ENCODE measurements at places on chromosomes 12 and 14.
A peak's percentile ranks its signal among the peaks of the same experiment; 100 is the strongest.

GRCh38 chr12:93173178-93173957 lies 204.4 kb upstream of the NUDT4 start:
- no peak for DNase-seq

- DNase-seq = no peak
Measured at GRCh38 chr14:21534576-21534975, 8.4 kb upstream of the SALL2 start.

GRCh38 chr12:105820429-105821125 lies 318.2 kb downstream of the NUAK1 start:
- DNase-seq = no peak

DNA sequence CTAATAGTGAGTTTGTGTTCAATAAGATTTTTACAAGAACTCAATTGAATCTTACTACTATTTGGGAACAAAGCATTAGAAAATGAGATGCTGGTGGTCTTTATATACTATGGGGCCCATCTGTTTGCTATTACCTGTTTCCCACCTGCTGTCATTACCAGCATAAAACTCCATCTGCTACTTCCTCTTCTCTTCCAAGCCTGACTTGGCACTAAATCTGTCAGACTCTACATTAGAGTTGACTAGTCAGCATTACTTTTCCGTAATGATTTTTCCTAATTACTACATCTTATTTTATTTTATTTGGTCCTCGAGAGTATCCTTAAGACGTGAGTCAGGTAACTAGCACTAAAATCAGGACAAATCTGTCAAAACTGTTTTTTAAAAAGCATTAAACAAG lies 68.1 kb upstream of the KRR1 start:
- no peak for DNase-seq

- no peak for DNase-seq
Measured at GRCh38 chr12:26580619-26581018, 252.4 kb downstream of the ITPR2 start.

GRCh38 chr12:98416845-98417244 lies 98.5 kb upstream of the TMPO start:
- no peak for DNase-seq

GRCh38 chr14:72183631-72184030 lies 251.4 kb downstream of the RGS6 start:
- no peak for DNase-seq

DNA sequence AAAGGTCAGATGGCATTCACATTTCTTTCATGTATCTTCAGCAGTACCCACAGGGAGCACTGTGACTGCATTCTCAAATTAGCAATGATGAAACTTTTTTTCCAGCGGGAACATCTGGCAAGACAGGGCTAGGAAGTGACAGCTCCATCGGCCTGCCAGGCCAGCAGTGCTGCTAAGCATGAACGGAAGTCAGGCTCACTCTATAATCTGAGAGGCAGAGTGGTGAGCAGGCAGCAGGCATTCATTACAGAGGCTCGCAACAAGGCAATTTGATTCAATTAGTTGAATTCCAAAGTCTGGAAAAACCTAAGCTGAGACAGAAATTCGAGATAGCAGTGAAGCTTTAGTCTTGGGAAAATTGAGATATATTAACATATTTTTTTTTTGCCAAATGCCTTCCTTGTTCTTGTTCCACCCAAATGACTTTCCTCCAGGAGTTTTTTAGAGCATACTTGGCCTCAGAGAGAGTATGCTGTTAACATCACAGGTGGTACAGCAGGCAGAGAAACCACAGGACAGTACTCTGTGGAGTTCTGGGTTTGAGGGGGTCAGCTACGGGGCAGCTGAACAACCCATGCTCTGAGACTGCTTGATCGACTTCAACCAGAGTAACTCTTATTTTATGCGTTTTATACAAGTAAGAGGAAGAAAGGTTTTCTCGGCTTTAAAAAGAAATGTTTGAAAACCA lies 414.9 kb downstream of the APAF1 start:
- no peak for DNase-seq

DNA sequence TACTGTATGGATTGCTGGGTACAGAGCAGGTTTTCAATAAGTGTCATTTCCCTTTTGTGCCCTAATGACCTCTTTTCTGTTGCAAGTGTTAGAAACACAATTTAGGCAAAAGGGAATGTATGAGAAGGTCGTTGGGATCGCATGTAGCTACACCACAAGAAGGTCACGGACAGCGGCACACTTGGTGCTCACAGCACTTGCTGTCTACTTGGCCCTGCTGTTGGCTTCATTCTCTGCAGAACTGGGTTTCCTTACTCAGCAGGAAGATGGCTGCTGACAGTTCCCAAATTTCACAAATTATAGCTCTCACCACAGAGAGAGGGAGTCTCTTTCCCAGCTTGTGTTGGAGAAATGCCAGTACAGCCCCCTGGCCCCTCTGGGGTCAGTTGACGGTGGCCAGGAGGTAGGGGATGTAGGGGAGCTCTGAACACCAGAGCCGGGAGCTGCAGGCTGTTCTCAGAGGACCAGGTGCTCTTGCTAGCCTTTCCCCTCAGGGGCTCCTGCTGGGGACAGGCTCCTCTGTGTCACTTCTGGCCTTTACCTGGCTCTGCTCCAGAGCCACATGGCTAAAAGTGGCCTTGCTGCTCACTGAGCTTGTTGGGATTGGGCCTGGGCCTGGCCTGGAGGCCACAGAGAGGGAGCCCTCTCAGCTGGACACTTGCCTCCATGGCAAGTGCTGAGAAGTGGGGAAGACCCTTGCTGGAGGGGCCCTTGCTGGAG lies 50.9 kb upstream of the BCL7A start:
- DNase-seq = no peak

- DNase-seq = no peak
Measured at GRCh38 chr14:96598332-96598928, 96.2 kb downstream of the PAPOLA start.

GRCh38 chr12:104752881-104753280 lies 205.2 kb downstream of the SLC41A2 start:
- DNase-seq = no peak

GRCh38 chr12:126509572-126509971 lies 1444.3 kb downstream of the AACS start:
- DNase-seq = no peak

DNA sequence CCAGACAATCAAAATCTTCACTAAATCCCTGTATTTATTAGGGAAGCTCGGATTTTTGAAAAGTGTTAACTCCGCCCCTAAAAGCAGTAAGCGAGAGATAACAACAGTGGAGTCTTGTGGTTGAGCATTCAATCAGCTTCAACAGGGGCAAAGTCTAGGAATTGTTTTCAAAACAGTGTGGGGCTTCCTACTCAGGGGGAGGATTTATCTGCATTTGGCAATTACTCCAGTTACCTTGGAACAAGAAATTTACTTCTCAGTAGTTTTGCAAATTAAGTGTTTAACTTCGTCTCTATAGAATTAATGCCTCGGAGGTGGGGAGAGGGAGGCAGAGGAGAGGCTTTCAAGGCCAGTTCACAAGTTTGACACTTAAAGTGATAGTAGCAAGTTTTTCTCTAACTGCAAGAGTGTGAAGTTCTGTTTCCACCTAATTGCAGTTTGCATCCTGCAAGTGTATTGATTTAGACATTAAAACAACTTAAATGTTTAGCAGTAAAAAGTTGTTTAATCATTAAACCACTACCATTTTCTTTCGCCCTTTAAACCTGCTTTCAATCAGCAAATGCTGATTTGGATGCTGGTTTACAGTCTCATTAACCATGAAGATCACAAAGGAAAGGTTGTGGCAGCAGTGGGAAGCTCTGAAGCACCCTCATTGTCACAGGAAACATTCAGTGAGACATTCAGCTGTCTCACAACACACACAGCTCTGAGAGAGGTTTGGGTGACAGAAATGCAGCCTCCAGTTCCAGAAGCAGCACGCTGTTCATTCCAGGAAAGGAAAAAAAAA lies 102.0 kb downstream of the HMGA2 start:
- DNase-seq = peak; percentile 41

- DNase-seq = peak; percentile 80
Measured at GRCh38 chr12:126055521-126055920, 990.3 kb downstream of the AACS start.

GRCh38 chr12:124125203-124125871 lies 152.3 kb downstream of the ZNF664 start:
- DNase-seq = no peak

DNA sequence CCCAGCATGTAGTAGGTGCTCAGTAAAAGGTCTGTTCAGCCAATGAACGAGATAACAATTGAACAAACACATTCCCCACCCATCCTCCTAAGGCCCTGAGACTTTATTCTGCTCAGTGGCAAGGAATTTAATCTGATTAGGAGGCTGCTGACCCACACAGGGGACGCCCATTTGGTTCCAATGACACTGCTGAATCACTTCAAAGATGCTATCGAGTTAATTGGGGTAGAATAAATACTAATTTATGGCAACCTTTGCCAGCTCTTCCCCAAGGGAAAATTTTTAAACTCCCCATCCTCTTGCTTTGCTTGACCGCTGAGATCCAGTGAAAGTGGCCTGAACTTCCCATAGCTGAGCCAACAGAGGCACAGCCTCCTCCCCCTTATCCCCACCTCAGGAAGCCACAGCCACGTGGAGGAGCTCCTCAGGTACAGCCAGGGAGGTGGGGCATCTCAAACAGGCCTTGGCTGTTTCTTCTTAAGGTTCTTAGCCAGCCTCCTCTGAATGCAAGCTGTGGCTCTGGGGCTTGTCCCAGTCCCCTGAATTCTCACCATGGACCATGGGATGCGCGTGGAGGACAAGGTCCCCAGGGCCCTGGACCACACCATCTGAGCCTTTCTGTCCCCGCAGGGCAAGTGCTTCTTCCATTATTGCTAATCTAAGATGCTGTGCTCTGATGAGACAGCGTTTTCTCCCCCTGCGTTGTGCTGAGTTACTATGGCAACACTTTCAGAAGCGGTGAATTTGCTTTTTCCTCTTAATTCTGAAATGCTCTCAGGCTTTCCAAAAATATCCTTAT lies 26.7 kb downstream of the C14orf132 start:
- DNase-seq = no peak

GRCh38 chr12:85516667-85517325 lies 236.8 kb downstream of the ALX1 start:
- DNase-seq = no peak

- DNase-seq = no peak
Measured at GRCh38 chr14:55665067-55665675, 85.2 kb downstream of the KTN1 start.

GRCh38 chr12:99997806-99998205 lies 13.1 kb upstream of the ANKS1B start:
- no peak for DNase-seq

DNA sequence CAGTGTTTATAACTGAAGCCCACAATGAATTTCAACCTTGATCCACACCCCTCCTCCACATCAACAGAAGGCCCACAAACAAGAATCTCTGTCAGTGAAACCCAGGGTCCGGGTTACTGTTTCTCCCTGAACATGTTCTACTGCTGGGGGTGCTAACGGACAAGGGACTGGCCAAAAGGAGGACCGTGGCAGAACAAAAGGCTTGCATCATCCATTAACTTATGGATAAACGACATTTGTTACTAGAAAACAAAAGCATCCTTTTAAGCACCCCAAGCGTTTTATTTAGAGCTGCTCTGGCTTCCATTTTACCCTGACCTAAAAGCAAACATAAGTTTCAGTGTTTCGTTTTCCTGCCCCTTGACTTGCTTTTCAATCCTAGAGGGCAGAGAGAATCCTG lies 32.2 kb downstream of the BRAP start:
- DNase-seq = no peak

GRCh38 chr14:51520087-51520486 lies 131.6 kb upstream of the FRMD6 start:
- DNase-seq = no peak

DNA sequence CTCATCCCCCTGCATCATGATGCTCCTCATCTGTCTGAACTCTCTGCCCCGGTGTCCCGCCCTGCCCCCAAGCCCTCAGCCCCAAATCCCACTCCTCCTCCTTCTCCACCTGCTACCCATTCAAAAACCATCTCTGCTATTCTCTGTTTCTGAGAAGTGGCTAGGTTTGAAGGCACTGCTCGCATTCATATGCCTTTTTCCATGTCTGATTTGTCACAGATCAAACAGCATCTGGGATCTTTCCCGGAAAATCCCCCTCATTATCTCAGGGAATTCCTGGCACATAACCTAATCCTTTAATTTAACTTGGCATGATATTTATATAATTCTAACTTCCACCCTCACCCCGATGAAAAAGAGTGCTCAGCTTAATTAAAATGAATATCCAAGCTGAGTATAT lies 3.3 kb upstream of the ADAM20 start:
- no peak for DNase-seq

GRCh38 chr12:10636124-10636523 lies 22.7 kb upstream of the MAGOHB start:
- DNase-seq = no peak

GRCh38 chr12:14995583-14996425 lies 23.0 kb downstream of the PDE6H start:
- peak; percentile 70 for DNase-seq

All from LoVo (cell line).